Activated CD4-positive, alpha-beta T cell treated with anti-CD3 and anti-CD28 coated beads, Interleukin-2, amount 10 ng/mL, durations not matched to agents 24 days and 14 days (primary cell): ENCODE measurements at places on chromosomes 2 and 18. TPM values are rescaled to one million over a fixed set of nuclear protein-coding genes. Genes with fewer than 3 reads are reported as not detected.

GRCh38 chr18:36496022-36496421, 198.5 kb downstream of the FHOD3 start:
- H3K4me1 ChIP-seq, result no peaks in the 10 kb centered on the region
- H3K4me3 ChIP-seq, result no peak overlapping the region
- H3K27me3 ChIP-seq, result peaks cover 3% of the 10 kb centered on the region
- H3K27ac ChIP-seq, result no peak overlapping the region

CYBRD1 gene
- 4.7 and 5.1 TPM in 2 replicates for total RNA-seq

- H3K27me3 ChIP-seq, result peaks cover 4% of the 10 kb centered on the region
- DNase-seq, result no peak
- no peaks in the 10 kb centered on the region for H3K36me3 ChIP-seq
- H3K4me1 ChIP-seq, result no peaks in the 10 kb centered on the region
- no peak overlapping the region for H3K27ac ChIP-seq
- H3K4me3 ChIP-seq, result no peak overlapping the region
Measured at GRCh38 chr2:205849136-205849535, 166.8 kb downstream of the NRP2 start.

SIGLEC15 gene
- not detected in 2 replicates for total RNA-seq

POTEJ gene
- total RNA-seq, result not detected in 2 replicates

TMEM37 gene
- not detected in 2 replicates for total RNA-seq

FBXO36 gene
- 0.71 and 0.77 TPM in 2 replicates for total RNA-seq

GRCh38 chr18:31609886-31610285, 18.2 kb downstream of the TTR start:
- H3K4me3 ChIP-seq, result no peak overlapping the region
- no peaks in the 10 kb centered on the region for H3K36me3 ChIP-seq
- H3K4me1 ChIP-seq, result no peaks in the 10 kb centered on the region
- no peak overlapping the region for H3K27ac ChIP-seq
- peaks cover 11% of the 10 kb centered on the region for H3K27me3 ChIP-seq
- no peak for DNase-seq

GRCh38 chr2:204984518-204984917, 439.2 kb downstream of the PARD3B start:
- no peak for DNase-seq
- H3K4me1 ChIP-seq, result peaks cover 15% of the 10 kb centered on the region
- peaks cover 4% of the 10 kb centered on the region for H3K27me3 ChIP-seq
- H3K36me3 ChIP-seq, result peaks cover 4% of the 10 kb centered on the region
- H3K27ac ChIP-seq, result no peak overlapping the region
- H3K4me3 ChIP-seq, result no peak overlapping the region

- H3K4me3 ChIP-seq, result peak overlapping the region; percentile 66
- H3K27me3 ChIP-seq, result no peaks in the 10 kb centered on the region
- H3K4me1 ChIP-seq, result peaks cover 71% of the 10 kb centered on the region
- peaks cover 32% of the 10 kb centered on the region for H3K36me3 ChIP-seq
Measured at GRCh38 chr2:224952936-224953657, 89.2 kb downstream of the DOCK10 start.

DNA sequence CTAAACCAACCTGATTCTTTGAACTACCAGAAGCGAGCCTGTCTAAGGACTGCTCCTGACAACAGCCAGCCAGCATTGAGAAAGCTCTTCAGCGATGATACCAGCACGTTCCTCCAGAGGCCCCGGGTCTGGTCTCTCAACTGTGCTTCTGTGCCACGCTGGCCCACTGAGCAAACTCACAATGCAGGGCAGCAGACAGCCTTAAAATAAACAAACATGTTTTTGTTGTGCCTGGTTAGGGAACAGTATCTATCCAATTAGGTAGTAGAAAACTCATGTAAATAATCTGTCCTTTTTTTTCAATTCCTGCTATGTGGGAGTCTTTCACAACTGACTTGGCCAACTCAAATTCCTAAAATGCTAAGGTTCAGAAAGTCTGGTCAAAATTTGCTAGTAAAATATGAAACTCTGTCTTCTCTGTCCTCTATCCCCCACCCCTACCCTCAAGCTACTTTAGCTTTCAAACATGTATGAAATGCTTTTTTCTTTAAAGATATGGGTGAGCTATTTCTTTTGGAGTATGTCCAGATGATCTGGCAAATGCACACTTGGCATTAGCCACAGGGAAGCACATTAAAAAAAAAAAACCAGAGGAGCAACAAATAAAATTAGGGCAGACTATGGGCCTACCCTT, 21.4 kb upstream of the EML4 start:
- H3K4me1 ChIP-seq, result peaks cover 10% of the 10 kb centered on the region
- no peaks in the 10 kb centered on the region for H3K36me3 ChIP-seq
- no peak overlapping the region for H3K27ac ChIP-seq

- DNase-seq, result no peak
- no peak overlapping the region for H3K4me3 ChIP-seq
- H3K27me3 ChIP-seq, result peaks cover 7% of the 10 kb centered on the region
- peaks cover 21% of the 10 kb centered on the region for H3K4me1 ChIP-seq
Measured at GRCh38 chr2:6828299-6828584, 37.5 kb downstream of the CMPK2 start.

LIPG gene
- total RNA-seq, result 0.57 and 0.82 TPM in 2 replicates

DNA sequence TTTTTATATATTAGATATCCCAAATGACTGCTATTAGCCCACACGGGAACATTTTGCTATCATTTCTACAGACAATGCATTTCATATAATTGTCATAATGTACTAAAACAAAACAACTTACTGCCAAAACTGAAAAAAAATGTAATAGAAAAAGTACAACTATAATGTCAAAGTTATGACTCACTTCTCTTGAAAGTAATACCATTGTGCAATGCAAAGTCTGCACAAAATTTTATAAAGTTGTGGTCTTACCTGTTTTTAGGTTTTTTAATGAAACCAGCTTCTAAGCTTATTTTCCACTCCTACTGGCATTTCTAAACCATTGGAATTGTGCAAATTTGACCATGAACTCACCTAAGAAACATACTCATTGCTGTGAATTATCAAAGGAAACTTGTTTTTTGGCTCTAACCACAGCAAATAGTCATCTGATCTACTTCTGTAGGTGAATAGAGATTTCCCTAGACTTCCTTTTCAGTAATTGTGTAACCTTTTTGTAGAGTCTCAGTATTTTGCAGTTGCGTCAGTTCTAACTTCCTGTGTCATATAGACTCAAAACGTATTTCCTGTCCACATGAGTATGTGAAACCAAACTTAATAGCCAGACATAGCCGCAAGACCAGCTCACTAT, 31.9 kb upstream of the TFPI start:
- H3K27me3 ChIP-seq, result peaks cover 1% of the 10 kb centered on the region
- DNase-seq, result peak; percentile 62
- H3K36me3 ChIP-seq, result no peaks in the 10 kb centered on the region
- H3K4me1 ChIP-seq, result peaks cover 16% of the 10 kb centered on the region
- peak overlapping the region; percentile 89 for H3K27ac ChIP-seq

CCDC102B gene
- 0.58 and 1.1 TPM in 2 replicates for total RNA-seq

- H3K27ac ChIP-seq, result no peak overlapping the region
- no peaks in the 10 kb centered on the region for H3K27me3 ChIP-seq
- H3K36me3 ChIP-seq, result peaks cover 6% of the 10 kb centered on the region
- H3K4me3 ChIP-seq, result no peak overlapping the region
Measured at GRCh38 chr2:226981791-226982326, 146.0 kb downstream of the RHBDD1 start.

GRCh38 chr18:55250768-55251173, 291.5 kb upstream of the CCDC68 start:
- H3K27me3 ChIP-seq, result no peaks in the 10 kb centered on the region
- H3K4me3 ChIP-seq, result no peak overlapping the region
- peaks cover 9% of the 10 kb centered on the region for H3K4me1 ChIP-seq
- H3K27ac ChIP-seq, result peak overlapping the region; percentile 54
- DNase-seq, result no peak

KHK gene
- total RNA-seq, result 13.4 and 13.9 TPM in 2 replicates

- no peak for DNase-seq
- H3K4me3 ChIP-seq, result no peak overlapping the region
- no peaks in the 10 kb centered on the region for H3K4me1 ChIP-seq
Measured at GRCh38 chr18:78611869-78612268, 367.7 kb upstream of the SALL3 start.

PROKR1 gene
- not detected in 2 replicates for total RNA-seq

- no peaks in the 10 kb centered on the region for H3K4me1 ChIP-seq
- no peaks in the 10 kb centered on the region for H3K36me3 ChIP-seq
- DNase-seq, result no peak
- H3K27me3 ChIP-seq, result peaks cover 10% of the 10 kb centered on the region
Measured at GRCh38 chr2:85278361-85278760, 49.4 kb downstream of the TGOLN2 start.

DNA sequence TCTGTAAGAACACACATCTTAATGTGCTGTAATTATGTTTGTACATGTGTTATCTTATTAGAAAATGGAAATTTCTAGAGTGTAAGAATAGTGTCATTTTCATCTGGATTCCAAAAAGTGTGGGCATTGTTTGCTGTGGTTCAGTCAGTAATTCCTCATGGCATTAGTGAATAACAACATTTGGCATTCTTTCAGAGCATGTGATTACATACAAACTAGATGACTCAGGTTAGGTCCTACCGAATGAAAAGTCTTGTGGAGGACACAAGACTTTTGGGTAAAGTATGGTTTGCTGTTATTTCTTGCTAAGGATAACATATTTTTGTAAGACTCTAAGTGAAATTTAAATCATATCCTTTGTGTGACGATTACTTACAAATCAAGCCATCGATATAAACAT, 593.1 kb upstream of the NRXN1 start:
- no peak overlapping the region for H3K27ac ChIP-seq
- no peaks in the 10 kb centered on the region for H3K27me3 ChIP-seq
- H3K36me3 ChIP-seq, result no peaks in the 10 kb centered on the region
- no peak overlapping the region for H3K4me3 ChIP-seq

CKAP2L gene
- total RNA-seq, result 17.8 and 17.9 TPM in 2 replicates
